ENCODE measurements at places on chromosomes 6 and 20. TPM values are rescaled to one million over a fixed set of nuclear protein-coding genes. Genes with fewer than 3 reads are reported as not detected.

DNA sequence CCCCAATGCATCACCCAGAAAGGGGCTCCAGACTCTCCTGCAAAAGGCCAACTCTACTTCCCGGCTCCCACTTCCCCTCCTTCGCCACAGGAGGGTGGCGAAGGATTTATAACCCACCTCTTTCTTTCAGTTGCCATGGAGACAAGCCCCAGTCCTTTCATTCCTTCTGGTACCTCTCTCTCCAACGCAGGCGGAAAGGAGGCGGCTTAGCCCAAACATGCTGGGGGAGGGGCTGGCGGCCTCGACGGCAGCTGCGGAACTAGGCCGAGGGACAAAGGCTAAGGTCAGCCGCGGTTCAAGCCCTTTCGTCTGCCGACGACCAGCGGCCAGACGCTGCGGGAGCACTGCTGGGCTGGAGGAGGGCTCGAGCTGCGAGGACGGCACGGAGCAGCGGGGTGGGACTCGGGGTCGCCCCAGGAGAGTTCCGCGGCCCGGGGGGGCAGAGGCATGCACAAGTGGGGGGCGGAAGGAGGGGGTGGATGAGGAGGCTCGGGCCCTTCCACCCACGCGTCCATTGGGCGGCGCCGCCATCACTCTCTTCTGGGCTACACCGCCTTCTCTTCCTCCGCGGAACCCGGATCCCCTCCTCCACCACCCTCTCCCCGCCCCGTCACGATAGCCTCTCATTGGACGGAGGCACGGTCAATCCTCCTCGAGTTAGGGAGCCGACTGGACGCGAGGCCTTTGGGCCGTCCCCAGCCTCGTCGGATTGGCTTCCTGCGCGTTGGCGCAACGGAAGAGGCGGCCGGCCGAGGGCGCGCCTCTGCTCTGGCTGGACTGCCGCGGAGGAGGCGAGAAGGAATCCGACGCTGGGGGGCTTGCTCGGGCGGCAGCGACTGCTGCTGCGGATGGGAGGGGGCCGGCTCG, at the start of gene PANK2:
Gene PANK2, plus strand, starts transcription at position 766 of the 867 bp plus-strand sequence.
- peak; percentile 100 for DNase-seq

DNA sequence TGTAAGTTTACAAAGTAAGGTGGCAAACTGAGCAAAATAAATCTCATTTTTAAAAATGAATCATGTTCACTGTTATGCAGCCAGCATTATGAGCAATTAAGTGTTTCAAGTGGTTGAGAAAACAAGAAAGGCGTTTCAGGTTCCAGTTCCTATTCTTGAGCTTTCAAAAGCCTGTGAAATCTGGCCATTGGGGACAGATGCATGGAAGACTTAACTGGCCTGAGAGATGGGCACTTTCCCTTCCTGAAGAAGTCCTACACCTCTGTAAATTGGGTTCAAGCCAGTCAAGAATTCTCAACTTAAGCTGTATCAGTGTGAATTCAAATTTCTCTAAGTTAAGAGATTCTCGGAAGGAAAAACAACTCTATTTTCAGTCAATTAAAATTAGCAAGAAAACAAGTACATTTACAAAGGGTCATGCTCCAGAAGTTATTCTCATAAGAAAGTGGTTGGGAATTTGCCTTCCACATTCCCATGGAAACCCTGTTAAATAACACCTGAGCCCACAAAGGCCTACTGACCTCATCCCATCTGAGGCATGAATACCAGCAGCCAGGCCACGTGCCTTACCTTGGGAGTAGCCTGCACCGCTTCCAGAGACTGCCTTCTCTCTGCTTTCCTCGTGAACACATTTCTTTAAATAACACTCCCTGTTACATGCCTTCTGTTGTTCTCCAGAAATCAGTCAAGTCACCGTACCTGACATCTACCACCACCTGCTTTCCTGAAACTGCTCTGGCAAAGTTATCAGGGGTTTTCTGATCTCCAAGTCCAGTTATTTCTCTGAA, 19.4 kb downstream of the MAP3K5 start:
- DNase-seq = no peak

- DNase-seq = no peak
These were observed 93.4 kb downstream of the ZMYND8 start for GRCh38 chr20:47263080-47263464.

- DNase-seq = no peak
These were observed 268.4 kb downstream of the PLCB1 start for GRCh38 chr20:8400486-8400885.

DNA sequence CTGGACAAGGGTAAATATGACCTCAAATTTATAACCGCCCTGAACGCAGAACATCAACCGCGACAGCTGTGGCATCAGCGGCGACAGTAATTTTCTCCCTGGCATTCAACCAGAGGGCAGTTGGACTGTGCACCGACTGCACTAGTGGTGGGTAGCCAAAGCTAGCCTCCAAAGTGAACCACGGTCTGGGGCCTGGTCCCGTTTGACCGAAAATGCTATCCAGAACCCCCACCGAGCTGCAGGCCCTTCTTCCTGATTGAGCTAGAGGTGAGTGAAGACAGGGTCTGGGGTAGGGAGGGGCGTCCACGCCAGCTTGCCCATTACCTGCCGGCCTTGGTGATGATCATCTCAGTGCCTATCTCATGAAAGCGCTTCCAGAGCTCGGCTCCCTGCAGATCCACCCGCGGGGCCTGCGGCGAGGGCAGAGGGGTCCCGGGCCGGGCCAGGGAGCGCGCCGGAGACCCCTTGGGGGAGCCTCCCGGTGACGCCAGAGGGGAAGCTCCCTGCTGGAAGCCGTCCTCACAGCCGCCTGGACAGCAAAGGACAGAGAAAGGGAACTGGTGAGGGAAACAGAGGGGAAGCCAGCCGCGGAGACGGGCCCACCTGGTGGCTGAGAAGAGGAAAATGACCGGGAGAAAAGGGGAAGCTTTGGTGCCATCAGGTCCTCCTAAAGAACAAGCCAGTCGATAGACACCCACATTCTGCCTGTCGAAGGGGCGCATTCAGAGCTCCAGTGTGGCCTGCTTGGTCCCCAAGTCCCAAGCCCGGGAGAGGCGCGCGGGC, 2.0 kb downstream of the TBX18 start:
- DNase-seq = no peak

GRCh38 chr20:3559637-3560036, 88.8 kb downstream of the ATRN start:
- DNase-seq = no peak

GRCh38 chr20:48532028-48532427, 295.8 kb downstream of the PREX1 start:
- no peak for DNase-seq

DNA sequence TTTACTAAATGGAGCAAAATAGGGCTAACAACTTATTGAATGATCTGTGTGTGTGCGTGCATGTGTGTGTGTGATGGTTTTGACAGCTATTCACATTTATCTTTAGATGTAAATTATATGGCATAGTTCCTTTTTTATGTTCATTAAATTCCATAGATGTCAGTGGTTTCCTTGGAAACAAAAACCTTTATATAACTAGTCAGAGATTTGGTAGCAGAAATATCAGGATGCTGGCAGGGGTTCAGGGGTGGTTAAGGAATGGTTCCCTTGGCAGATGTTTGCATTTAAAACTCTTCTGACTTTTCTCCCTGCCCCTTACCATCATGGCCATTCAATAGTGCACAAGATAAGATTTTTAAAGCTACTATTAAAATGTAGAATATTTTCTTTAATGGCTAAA, 256.6 kb downstream of the PLCB1 start:
- DNase-seq = no peak

GRCh38 chr6:29142309-29142708, 28.4 kb upstream of the OR2J2 start:
- no peak for DNase-seq

DNA sequence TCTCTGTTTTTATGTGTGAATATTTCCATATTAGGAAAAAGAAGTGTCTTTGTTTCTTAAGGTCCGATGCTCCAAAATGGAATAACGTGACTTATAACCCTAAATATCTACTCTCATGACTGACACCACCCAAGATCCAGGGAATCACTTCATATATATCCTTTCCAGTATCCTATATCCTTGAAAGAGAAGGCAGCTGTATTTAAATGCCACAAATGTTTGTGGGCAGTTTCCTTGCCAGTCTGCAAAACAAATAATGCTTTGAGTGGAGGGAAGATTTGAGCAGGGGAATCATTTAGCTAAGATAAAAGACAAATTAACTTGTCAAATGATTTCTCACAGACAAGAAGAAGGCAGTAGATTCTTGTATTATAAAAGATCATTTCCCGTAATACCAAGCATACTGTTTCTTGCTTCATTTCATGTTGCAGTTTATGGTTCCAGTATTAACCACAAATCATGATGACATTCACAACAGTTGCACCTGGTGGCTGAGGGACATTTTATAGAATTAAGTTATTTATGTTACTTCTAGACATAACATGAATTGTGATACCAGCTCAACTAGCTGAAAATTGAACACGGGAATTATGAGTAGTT, 30.0 kb upstream of the FABP7 start:
- no peak for DNase-seq

- no peak for DNase-seq
These were observed 64.1 kb upstream of the DDR1 start for GRCh38 chr6:30820193-30820592.

DNA sequence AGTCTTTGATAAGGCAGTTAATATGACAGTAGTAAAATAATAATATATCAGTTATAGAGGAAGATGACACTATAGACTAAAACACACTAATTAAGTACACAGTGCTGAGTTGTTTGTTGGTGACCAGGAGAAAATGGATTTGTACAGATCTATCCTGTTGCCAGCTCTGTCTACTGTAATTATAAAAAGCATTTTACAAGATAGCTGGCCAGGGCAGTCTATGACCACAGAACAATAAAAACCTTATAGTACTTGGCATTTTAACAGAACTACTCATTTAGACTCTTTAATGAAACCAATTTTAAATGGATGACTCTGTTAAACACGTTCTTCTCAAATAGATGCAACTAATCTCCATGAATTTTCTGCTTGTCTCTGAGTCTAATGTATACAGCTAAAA, 367.5 kb downstream of the BTBD9 start:
- DNase-seq = no peak

GRCh38 chr20:33740189-33740588, 8.4 kb downstream of the ZNF341 start:
- no peak for DNase-seq

- peak; percentile 35 for DNase-seq
These were observed 70.7 kb downstream of the SOBP start for GRCh38 chr6:107560657-107561056.

DNA sequence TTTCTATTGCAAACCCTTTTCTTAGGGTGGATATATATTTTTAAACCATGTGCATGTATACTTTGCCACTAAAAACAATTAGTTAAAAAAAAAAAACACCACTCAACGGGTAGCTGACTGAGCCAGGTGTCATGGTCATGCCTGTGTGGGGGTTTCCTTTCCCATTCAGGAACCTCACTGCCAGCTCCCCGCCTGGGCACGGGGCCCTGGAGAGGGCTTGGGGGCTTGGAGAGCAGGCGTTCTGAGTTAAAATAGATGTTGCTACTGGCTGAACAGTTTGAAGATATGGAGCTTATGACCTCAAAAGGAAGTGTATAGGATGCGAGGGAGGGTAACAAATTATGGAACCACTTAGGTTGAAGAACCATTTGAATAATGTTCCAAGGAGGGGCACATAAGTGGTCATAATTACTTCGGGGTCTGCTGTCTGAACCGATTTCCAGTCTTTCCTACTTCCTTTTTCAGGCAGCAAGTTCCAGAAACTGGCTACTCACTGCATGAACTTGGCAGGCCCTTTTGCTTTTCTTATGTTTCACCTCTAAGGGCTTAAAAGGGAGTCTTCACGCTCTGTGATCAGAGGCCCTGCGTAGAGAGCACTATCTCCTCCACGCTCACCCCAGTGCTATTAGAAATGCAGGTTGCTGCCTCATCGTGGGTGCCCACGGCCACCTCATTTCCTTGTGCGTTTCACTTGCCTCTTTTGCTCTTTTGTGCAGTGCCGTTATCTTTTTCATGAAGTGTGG, 9.9 kb downstream of the STX16 start:
- no peak for DNase-seq

- DNase-seq = no peak
These were observed 15.3 kb downstream of the CD83 start for GRCh38 chr6:14132921-14133275.

DNA sequence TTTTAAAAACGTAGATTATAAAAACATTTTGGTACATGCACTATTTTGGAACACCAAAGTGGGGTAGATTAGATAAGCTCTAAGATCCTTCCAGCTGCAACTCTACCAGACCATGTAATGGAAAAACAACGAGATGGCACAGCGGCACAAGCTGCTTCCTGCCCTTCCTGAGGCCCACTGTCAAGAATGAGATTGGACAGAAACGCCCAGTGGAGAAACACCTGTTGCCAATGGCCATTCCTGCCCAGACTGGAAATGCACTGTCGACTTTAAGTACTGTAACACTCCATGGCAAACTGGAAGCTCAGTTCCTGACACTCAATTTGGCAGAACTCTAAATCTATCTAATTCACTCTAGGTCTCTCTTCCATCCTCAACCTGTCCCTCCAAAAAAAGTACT, 21.4 kb downstream of the EDEM2 start:
- DNase-seq = no peak

- no peak for DNase-seq
These were observed 5.1 kb downstream of the MOCS1 start for GRCh38 chr6:39929039-39929732.

DNA sequence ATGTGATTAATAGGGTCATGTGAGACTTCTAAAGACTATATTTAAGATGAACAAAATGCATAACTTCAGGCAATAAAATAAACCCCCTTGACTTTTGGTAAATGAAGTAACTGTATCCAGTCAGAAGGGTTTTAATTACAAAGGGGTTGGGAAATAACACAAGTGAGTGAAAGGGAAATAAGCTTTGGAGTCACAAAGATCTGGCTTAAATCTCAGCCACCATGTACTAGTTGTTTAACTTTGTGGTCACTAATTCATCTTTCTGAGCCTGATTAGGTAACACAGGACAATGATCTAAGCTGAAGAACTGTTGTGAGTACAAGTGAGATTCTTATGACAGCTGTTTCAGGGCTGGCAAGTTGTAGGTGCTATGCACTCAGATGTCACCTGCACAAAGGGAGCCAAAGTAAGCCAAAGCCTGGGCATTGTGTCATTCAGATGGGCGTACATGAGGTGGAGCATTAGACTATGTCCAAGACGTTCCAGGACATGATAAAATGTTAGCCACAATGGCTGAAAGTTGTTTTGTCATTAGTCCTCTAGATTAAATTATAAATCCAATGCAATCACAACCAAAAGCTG, 13.8 kb downstream of the TOMM34 start:
- DNase-seq = no peak

SLC35F1 gene
- total RNA-seq = 9.2 TPM

RIMS4 gene
- total RNA-seq = 0.64 TPM

POU5F1 gene
- 2.8 TPM for total RNA-seq

IL17A gene
- total RNA-seq = not detected

SMPDL3A gene
- 9.8 TPM for total RNA-seq

APOM gene
- total RNA-seq = 2.9 TPM

LY6G6C gene
- not detected for total RNA-seq

KIF13A gene
- total RNA-seq = 14.9 TPM

COL11A2 gene
- under 0.01 TPM for total RNA-seq

COL12A1 gene
- total RNA-seq = 210 TPM

PNLDC1 gene
- total RNA-seq = not detected

BPIFB2 gene
- total RNA-seq = not detected

DEFB132 gene
- total RNA-seq = not detected

SIM1 gene
- total RNA-seq = not detected

Measured in uterus (tissue), 4 donors.